Activated T-cell treated with anti-CD3 and anti-CD28 coated beads for 1 hour (primary cell): ENCODE measurements at places on chromosomes 3 and 15.

- DNase-seq = no peak
Observed at GRCh38 chr3:10600726-10601125, 95.3 kb upstream of the ATP2B2 start.

GRCh38 chr3:98972155-98972554 is 70.7 kb upstream of the DCBLD2 start:
- no peak for DNase-seq

DNA sequence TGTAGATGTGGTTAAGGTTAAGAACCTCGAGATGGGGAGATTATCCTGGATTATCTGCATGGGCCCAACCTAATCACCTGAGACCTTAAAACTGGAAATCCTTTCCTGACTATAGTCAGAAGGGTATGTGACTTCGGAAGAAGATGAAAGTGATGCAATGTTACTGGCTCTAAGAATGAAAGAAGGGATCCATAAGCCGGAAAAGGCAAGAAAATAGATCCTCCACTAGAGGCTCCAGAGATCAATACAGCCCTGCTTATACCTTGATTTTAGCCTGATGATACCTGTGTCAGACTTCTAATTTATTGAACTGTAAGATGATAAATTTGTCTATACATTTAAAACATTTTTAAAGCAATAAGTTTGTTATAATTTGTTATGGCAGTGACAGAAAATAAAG is 21.5 kb upstream of the GASK1A start:
- no peak for DNase-seq

GRCh38 chr15:71565006-71565405 is 245.3 kb upstream of the NR2E3 start:
- DNase-seq = no peak

DNA sequence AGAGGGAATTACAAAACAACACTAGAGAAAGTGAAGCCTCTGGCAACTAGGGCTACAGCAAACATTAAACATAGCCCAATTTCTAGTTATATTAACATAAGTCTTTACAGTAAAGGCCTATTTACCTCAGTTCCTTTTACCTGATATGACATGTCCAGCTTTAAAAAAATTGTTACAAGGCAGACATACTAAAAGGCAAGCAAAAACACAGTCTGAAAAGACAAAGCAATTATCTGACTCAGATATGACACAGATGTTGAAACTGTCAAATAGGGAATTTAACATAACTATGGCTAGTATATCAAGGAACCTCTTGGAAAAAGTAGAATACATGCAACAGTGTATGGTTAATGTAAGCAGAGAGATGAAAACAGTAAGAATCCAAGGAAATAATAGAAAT is 238.6 kb downstream of the RAP2B start:
- DNase-seq = no peak

DNA sequence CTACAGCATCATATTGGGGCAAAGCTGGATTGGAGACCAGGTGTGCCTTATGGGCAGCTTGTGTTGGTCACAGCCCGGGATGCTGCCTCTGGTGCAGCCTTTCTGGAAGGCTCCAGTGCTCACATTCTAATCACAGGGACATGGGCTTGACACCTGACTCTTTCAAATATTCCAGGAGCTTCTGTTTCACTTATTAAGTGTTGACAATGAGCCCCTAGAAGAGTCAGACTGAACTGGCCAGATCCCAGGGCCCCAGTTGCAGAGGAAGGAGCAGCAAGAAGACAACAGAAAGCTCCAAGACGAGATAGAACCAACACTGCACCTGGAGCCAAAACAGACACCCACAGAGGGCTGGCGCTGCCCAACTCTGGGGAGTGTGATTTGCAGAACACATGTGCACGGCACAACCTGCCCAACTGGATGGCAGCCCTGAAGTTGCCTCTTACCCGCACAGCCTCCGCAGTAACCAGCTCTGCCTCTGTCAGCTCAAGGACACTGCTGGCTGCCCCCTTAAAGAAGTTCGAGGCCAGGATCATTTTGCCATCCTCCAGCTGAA is 30.3 kb downstream of the ALDH1L1 start:
- no peak for DNase-seq

- no peak for DNase-seq
Observed at GRCh38 chr3:10023587-10024310, 2.5 kb upstream of the FANCD2 start.
